ENCODE measurements at places on chromosomes 6 and 20.
A peak's percentile ranks its signal among the peaks of the same experiment; 100 is the strongest.

- no peak for DNase-seq
Measured at GRCh38 chr20:30598460-30599230, 658.8 kb upstream of the DEFB115 start.

DNA sequence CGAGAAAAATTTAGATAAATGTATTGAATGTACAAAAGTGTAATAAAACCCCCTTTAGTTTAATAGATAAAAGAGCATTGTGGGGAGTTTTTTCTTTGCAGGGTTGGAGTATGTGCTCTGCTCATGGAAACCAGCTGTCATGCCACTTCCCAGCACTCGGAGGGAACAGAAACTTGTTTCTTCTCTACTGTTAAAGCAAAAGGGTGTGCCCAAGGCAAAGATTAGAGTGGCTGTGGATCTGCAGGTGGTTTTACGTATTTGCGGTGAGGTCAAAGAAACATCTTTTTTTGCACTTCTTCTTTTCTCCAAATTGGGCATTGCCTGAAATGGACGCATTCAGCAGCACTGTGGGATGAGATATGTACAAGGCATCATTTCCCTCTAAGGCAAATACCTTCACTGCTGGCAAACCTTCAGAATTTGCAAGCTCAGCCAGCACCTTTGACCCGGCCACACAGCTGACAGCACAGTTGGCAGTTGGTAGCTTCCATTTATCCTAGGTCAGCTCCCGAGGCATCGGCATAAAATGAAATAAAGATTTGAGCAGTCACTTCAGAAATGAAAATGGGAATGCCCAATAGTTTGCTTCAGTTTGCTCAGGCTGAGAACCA, 178.4 kb upstream of the EYA4 start:
- no peak for DNase-seq

- no peak for DNase-seq
Measured at GRCh38 chr20:34299556-34300255, 3.4 kb downstream of the AHCY start.

- DNase-seq, result peak; percentile 7
Measured at GRCh38 chr6:45436544-45437438, 59.1 kb upstream of the SUPT3H start.

- no peak for DNase-seq
Measured at GRCh38 chr6:15644904-15645303, 17.9 kb downstream of the DTNBP1 start.

- DNase-seq, result no peak
Measured at GRCh38 chr6:35359346-35359743, 17.0 kb downstream of the PPARD start.

DNA sequence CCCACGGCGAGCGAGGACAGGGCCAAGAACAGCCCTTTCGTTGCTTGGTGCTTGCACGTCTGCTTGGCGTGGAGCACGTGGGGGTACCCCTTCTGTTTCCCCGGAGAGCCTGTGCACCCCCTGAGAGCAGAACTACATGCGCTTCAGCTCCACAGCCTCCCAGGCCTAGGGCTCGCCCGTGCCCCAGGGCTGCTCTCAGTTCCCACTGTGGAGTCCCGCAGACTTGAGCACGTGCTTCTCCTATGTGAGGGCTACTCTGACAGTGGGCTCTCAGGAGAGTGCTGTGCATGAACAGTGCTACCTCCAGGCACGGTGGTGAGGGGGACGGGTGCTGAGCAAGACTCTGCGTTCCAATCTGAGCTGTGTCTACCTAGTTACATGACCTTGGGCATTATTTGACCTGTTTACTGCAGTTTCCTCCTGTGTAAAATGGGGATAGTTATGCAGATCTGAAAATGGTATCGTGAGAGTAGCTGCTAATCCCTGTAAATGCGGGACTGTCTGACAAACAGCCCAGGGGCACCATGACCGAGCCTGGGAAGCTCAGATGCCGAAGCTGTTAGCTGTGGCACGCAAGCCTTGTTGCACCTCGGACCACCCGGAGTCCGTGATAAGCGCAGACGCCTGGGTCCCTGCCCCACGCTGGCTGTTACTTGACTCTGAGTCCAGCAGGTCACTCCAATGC, 82.4 kb downstream of the IRF4 start:
- no peak for DNase-seq

- DNase-seq, result no peak
Measured at GRCh38 chr20:41618807-41619311, 682 bp upstream of the CHD6 start.

DNA sequence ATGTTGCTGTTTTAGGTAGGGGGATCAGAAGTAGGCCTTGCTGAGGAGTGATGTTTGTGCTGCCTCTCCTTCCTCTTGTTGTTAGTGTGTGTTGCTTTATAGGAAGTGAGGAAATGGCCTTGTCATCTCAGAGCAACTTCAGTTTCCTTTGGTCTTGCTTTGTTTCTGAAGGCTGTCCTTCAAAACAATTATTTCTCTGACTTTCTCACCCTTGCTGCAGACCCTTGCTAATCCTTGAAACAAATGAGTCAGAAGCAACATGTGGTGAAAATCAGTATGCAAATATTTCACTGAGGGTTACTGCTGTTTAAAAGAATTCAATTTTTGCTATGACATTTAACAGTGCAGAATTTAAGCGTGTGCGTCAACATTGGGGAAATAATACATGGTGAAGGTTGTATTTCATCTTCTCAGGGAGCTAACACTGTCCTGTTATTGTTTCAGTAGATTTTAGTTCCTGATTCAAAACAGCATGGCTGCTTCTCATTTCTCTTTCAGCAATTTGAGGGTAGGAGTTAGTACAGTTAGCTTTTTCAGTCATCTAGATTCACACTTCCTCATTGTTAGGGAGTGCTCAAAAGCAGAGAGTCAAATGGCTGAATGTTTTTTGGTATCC, 13.8 kb downstream of the RNF144B start:
- DNase-seq, result peak; percentile 53

DNA sequence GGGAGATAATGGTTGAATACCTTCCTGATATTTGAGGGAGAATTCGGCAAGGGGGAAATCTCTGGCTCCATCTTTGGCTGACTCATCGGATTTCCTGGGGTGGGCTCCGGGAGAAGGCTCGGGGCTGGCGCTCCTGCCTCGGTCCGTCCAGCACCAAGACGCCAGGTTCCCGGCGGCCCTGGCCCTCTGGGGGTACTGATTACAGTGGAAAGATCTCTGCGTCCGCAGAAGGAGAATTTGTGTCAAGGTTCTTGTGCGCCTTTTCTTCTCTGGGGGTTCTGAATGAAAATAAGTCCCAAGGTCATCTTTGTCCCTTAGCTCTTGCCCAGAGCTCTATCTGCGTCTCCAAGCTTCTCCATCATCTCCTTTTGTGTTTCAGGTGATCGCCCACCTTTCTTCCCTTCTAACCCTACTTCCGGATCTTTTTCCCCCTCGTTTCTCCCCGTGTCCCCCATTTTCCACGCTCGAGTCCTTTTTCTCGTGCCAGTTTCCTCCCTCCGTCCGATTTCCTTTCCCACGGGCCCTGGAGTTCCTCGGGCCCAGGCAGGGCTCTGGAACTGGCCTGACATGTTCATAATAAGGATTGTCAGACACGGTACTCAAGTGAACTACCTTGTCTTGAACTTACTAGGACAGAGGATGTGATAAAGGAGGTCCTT, 11.6 kb downstream of the NRN1 start:
- no peak for DNase-seq

DNA sequence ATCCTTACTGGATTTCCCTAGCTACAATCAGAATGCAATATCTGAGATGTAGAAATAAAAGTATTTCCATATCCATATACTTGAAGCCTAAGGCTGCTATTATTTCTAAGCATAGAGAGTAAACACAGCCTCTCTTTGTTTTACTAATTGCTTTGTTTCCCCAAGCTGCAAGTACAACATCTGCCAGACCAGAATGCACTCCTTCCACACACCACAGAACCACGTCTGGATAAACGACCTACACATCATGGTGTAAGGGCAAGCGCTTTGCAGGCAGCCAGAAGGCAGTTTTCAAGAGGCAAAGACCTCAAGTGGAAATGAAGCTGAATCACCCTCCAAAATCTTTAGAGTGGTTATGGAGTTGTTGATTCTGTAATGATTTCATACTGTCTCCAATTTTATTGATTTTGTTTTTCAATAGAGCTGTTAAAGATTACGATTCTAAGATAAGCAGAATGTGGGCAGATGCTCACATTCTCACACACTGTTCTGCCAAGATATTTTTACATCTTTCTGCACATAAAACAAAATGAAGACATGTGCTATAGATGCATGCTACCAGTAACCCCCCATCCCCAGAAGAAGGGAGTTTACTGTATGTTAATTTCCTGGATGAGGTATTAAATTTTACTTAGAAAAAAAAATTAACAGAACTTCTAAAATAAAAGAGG, 88.8 kb downstream of the THEMIS start:
- DNase-seq, result no peak

DNA sequence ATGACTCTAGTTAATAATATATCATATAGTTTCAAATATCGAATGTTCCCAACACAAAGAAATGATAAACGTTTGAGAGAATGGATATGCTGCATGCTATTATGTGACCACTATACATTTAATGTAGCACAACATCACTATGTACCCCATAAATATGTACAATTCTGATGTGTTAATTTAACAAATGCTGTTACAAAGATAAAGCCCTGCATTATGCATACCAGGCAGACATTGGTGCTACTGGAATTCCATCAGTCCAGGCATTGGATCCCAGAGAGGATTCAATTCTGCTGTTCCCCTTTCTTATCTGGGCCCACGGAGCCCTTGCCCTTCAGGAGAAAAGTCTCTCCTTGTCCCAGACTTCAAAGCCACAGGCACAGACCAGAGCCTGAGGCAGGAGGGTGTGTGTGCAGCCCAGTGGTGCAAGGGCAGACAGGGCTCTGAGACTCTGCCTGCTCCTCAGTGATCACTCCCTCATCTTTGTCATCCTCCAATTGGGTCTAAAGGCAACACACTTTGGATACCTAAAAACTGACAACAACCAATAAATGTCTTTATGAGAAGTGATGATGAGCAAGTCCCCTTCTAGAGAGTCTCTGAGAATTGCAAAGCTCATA, 45.2 kb downstream of the PSMG4 start:
- no peak for DNase-seq

Data from GM12878 (cell line).